ENCODE measurements at places on chromosomes 1 and 21.

GRCh38 chr1:76225526-76225925, 151.0 kb downstream of the ST6GALNAC3 start:
- DNase-seq = no peak

- no peak for DNase-seq
Observed at GRCh38 chr1:19344372-19344810, 32.3 kb downstream of the SLC66A1 start.

- DNase-seq = no peak
Observed at GRCh38 chr1:22654692-22655091, 1.7 kb downstream of the C1QB start.

DNA sequence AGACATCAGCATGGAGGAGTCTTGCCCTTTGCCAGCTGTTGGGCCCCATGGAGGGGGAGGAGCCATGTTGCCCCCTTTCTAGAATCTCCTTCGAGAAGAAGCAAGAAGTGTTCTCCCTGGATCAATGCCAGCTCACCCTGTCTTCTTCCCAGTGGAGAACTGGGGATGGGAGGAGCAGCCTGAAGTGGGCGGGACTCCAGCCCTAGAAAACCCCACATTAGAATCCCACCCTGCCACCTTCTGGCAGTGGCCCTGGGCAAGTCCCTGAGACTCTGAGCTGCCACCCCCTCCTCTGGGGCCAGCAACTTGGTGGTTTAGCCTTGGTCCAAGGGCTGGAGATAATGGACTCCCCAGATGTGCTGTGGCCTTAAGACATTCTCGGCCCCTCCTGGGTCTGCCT, 51.7 kb downstream of the PAX7 start:
- DNase-seq = no peak

- DNase-seq = no peak
Observed at GRCh38 chr1:10814312-10814711, 17.9 kb upstream of the CASZ1 start.

DNA sequence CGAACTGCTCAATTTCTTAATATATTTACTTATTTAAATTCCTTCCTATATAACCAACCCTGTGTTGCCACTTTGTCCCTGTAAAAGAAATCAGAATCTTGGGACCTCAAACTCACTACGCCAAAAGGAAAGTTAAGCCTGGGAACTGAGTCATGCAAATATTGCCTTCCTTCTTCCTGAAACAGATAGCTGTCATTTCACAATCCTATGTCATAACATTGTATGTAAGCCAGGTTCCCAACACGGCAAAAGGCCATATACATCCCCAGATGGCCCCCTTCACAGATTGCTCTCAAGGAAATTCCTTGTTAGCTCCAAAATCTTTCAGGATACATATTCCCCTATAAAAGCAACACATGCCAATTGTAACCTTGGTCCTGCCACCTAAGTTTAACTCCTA, 39.7 kb downstream of the C21orf91 start:
- DNase-seq = no peak

DNA sequence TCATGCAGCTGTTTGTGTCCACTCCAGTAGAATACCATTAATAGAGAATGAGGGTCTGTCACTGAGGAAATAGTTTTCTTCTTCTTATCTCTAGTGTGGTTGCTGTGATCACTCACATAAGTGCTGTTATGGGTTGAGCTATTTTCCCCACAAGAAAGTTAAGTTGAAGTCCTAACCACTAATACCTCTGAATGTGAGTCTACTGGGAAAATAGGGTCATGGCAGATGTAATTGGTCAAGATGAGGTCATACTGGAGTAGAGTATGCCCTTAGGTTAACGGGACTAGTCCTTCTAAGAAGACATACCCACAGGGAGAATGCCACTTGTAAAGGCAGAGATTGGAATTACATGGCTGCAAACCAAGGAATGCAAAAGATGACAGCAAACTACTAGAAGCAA, 70.5 kb upstream of the COL24A1 start:
- no peak for DNase-seq

DNA sequence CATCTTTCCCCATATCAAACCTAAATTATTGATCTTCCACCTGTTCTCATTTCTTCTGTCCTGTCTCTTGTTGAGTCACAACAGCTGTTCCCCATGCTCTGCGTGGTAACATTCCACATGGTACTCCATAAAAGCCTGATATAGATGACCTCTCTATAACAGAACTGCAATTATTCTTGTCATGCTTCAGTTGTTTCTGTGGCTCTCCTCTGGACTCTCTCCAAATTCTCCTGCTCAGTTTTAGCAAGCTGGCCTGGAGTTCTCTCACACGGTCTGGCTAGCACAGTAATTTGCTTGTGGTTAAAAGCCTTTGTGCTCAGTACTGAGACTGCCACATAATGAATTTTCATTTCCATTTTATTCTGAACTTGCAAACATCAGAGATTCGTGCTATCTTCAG, 10.6 kb upstream of the LRRC39 start:
- no peak for DNase-seq

- DNase-seq = no peak
Observed at GRCh38 chr1:182917378-182917777, 35.6 kb downstream of the SHCBP1L start.

DNA sequence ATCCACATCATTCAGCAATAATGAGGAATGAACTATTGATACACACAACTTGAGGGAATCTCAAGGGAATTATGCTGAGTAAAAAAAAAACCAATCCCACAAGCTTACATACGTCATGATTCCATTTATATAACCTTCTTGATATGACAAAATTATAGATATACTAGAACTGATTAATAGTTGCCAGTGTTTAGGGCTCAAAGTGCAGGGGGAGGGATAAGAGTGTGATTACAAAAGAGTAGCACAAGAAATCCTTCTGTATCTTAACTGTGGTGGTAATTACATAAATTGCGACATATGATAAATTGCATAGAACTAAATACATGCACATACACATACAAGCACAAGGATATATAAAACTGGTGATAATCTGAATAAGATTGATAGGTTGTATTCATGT, 13.5 kb downstream of the DIRAS3 start:
- no peak for DNase-seq

DNA sequence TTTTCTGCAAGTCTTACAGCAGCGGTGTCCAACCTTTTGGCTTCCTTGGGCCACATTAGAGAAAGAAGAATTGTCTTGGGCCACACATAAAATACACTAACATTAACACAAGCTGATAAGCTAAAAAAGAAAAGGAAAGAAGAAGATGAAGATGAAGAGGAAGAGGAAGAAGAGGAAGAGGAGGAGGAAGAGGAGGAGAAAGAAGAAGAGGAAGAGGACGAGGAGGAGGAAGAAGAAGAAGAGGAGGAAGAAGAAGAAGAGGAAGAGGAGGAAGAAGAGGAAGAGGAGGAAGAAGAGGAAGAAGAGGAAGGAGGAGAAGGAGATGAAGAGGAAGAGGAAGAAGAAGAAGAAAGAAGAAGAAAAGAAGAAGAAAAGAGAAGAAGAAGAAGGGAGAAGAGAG, 230.7 kb downstream of the DENND1B start:
- DNase-seq = no peak

DNA sequence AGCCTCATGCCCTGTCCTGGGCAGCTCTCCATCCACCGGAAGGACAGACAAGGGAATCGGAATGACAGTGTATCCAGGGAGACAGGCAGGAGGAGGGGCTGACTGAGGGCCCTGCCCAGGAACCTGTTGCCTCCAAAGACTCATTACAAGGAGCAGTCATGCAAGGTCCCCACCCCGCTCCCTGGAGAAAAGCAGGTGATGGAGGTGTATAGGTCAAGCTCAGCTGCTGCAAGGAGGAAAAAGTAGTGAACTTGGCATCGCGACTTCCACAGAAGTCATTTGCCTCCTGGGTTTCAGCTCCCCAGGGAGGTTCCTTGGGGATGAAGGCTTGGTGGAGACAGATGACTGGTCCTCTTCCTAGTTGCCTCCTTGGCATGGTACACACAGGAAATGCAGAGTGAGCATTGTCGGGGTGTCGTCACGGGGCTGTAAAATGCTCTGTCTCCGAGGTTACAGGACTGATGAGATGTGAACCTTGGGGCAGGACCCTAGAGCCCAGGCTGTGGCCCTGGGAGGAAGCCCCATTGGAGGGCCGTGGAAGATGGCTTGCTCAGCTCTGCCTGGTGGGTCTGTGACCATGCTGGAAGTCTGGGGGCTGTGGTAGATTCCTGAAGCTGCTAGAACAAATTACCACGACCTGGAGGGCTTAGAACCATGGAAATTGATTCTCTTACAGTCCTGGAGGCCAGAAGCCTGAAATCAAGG, 219.6 kb upstream of the C1orf174 start:
- no peak for DNase-seq

DNA sequence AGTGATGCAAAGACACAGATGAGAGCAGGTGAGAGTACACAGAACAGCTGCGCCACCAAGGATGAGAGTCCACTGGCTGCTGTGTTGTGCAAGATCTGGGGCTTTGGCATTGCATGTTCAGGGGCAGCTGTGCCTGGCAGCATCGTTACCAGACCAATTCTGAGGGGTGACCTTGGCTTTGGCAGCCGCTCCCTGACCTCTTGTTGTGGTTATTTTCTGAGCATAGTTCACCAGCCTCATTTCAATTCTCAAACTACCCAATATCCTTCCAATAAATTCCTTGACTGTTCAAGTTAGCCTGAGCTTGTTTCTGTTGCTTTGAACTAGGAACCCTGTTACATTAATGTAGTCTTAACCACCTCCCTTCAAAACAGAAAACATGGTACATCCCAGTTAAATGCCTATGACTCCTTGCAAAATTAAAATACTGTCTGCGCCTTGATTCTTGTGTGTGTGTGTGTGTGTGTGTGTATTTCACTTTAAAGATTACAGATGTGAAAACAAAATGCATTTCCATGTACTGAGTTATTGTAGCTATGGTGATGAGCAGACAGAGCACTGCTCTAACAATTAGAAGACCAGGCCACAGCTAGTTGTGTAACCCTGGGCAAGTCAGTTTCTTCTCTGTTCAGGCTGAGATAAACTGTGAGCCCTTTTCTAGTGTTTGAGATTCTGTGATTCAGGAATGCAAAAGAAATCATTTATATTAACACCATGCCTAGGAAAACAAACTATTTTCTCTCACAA, 106.3 kb upstream of the GUCA2B start:
- DNase-seq = no peak

GRCh38 chr21:33029385-33029921, 3.7 kb downstream of the OLIG2 start:
- DNase-seq = no peak

DNA sequence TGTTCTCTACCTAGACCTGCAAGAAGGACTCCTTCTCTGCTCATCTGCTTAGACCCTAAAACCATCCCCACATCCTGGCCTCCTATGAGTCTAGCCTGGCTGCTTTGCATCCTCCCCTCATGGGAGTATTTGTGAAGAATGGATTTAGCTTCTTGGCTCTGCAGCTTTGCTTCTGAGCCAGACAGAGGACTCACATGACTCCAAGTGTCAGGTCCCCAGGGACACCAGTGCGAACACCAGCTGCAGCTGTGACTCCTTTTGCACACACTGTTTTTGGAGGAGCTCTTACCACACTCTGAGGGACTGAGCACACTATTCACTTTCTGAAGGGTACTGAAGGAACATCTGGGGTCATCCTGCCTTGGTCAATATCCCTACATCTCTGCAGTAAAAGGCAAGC, 131.8 kb upstream of the SGIP1 start:
- peak; percentile 85 for DNase-seq

DNA sequence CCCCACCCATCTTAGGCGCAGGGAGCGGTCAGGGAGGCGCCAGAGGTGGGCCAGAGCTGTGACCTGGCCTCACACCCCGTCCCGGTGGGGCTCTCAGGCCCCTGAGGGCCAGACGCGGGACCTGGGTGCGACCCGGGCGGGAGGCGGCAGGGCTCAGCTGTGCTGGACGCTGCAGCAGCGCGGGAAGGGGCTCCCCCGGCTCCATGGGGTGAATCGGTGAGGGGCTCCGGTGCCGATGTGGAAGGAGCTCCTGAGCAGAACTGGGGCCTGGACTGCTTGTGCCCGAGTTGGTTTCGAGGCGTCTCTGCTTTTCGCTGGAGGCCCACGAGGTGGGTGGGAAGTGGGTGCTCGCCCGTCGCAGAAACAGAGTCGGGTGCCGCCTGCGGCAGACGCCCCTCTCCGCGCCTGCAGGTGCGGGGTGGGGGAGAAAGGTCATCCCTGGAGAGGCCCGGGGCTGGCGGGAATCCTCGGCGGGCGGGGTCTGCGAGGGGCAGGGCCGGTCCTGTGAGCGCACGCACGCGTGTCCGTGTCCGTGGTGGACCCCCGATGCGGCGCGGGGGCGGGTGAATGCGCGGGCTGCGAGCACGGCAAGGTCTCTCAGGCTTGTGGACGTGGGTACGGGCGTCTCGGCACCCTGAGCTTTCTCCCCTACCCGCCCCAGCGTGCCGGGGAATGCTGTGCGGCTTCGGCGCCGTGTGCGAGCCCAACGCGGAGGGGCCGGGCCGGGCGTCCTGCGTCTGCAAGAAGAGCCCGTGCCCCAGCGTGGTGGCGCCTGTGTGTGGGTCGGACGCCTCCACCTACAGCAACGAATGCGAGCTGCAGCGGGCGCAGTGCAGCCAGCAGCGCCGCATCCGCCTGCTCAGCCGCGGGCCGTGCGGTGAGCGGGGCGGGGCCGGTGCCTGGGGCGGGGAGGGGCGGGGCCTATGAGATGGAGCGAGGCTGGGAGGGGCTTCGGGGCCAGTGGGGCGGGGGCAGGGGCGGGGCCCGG, 20.4 kb downstream of the AGRN start:
- DNase-seq = no peak

DNA sequence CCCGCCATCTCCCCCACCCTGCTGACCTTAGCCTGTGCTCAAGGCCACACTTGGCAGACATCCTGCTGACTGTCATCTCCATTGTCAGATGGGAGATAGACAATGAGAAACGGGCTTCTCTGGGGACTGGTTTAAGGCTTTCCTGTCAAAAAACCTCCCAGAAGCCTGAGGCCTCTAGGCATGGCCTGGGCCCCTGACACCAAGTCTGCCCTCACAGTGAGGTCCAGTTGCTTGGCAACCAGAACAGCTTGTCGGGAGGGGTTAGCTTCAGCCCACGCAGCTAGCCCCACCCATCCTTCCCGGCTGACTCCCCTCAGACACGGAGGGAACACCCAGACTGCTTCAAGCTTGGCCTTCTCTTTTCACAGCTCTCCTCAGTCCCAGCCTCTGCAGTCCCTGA, 11.0 kb downstream of the PLEKHA6 start:
- DNase-seq = no peak

GRCh38 chr21:33168886-33169285, 60.9 kb upstream of the IFNAR2 start:
- DNase-seq = no peak

- no peak for DNase-seq
Observed at GRCh38 chr21:24367936-24368335, 1239.3 kb downstream of the MRPL39 start.

DNA sequence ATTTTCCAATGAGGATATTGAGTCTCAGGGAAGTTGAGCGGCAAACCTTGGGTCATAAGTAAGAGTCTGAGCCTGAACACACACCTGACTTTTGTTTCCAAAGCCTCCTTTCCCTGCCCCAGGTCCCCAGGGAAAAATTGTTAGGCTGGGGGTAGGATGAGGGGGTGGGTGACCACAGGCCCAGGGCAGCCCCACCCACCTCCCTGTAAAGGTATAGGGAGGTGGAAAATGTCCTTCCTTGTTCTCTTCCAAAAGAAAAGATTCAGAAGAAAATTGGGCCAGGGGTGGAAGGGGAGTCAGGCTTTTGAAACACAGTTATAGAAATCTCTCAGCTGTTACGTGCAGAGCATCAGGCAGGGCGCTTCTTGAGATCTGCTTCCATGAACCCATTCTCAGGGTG, 129.7 kb upstream of the NGF start:
- DNase-seq = no peak
